ENCODE measurements at places on chromosomes 16 and 17. TPM values are rescaled to one million over a fixed set of nuclear protein-coding genes. Genes with fewer than 3 reads are reported as not detected.
A peak's percentile ranks its signal among the peaks of the same experiment; 100 is the strongest.

GRCh38 chr16:79605999-79606398, 5.5 kb upstream of the MAF start:
- H3K27me3 ChIP-seq = no peaks in the 10 kb centered on the region
- no peaks in the 10 kb centered on the region for H3K36me3 ChIP-seq
- H3K27ac ChIP-seq = no peak overlapping the region
- no peak overlapping the region for H3K4me3 ChIP-seq

- DNase-seq = no peak
- H3K27ac ChIP-seq = no peak overlapping the region
- H3K4me1 ChIP-seq = peaks cover 5% of the 10 kb centered on the region
These were observed 14.8 kb upstream of the NSRP1 start for GRCh38 chr17:30101686-30102390.

DNA sequence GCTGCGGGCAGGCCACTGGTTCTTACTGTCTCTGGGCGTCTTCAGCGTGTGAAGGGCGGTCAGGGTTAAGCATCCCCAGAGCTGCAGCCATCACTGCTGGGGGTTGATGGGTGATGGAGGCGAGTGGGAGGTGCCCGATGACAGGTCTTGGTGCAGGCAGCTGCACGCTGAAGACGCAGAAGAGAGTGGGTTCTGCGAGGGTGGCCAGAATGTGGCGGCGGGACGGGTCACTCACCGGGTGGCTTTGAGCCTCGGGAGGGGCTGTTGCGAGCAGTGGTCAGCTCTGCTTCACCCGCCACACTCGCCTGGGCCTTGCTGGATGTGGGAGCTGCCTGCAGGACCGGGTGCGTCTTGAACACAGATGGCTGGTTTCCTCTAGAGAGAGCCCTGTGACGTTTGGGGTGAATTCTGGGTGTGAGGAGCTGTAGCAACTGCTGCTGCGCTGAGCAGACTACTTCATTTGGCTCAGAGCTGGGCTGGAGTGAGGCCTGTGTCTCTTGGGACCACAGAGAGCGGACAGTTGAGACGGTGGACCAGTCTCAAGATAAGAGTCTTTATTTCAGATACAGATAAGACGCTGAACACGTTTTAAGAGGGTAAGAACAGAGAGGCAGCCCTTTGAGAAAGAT, 44.6 kb upstream of the ZNF750 start:
- no peak for DNase-seq
- H3K27me3 ChIP-seq = no peaks in the 10 kb centered on the region
- H3K4me1 ChIP-seq = peaks cover 12% of the 10 kb centered on the region
- H3K4me3 ChIP-seq = no peak overlapping the region
- no peak overlapping the region for H3K27ac ChIP-seq
- peaks cover 9% of the 10 kb centered on the region for H3K36me3 ChIP-seq

DNA sequence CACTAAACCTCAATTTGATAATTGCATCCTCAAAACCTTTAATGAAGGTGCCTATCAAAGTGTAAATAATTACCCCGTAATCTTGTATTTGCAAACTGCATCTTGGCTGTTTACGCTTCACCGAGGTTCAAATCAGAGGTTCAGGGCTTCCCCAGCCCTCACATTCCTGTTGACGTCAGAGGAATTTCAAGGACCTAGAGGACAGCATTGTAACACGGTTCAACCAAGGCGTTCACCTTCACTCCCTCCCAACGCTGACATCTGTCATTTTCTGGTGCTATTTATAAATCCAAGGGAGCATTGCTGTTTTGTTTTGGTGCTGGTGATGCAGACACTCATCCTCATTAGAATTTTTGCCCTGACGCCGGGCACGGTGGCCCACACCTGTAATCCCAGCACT, 691.6 kb upstream of the RBFOX1 start:
- no peaks in the 10 kb centered on the region for H3K27me3 ChIP-seq
- no peak for DNase-seq
- peaks cover 4% of the 10 kb centered on the region for H3K36me3 ChIP-seq

DNA sequence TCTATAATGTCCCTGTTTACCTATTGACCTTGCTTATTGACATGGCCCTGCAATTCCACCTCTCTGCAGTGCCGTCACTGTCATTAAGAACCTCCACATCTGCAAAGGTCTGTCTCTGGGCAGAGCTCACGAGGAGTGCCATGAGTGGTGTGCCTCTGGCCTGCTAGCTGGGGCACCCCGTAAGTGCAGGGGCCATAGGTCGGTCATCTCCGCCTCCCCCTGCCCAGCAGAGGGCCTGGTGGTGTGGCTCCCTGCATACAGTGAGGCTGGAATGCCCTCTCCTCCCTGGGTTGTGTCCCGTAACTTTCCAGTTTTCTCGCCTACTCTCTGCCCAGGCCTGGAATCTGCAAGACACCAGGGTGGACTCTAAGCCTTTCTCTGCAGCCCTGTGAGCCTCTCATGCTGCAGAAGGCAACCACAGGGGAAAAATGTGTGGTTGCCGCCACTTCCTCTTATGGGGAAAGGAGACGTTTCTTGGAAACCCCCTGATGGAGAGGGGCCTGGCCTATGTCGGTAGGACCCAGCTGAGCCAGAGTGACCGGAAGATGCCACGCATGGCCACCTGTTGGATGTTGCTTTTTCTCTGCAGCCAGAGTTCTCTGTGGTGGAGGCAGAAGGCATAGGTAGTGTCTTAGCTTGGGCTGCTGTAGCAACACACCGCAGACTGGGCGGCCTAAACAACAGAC, 2.7 kb upstream of the SNX20 start:
- H3K36me3 ChIP-seq = no peaks in the 10 kb centered on the region
- no peak for DNase-seq
- H3K27ac ChIP-seq = no peak overlapping the region

- no peak overlapping the region for H3K27ac ChIP-seq
- H3K4me1 ChIP-seq = no peaks in the 10 kb centered on the region
- no peaks in the 10 kb centered on the region for H3K27me3 ChIP-seq
- H3K4me3 ChIP-seq = no peak overlapping the region
- no peaks in the 10 kb centered on the region for H3K36me3 ChIP-seq
- DNase-seq = no peak
These were observed 76.6 kb downstream of the PLCG2 start for GRCh38 chr16:81855552-81856153.

GRCh38 chr16:14641926-14642325, 9.2 kb downstream of the BFAR start:
- H3K27me3 ChIP-seq = no peaks in the 10 kb centered on the region
- no peak overlapping the region for H3K27ac ChIP-seq
- H3K4me1 ChIP-seq = no peaks in the 10 kb centered on the region
- peaks cover 64% of the 10 kb centered on the region for H3K36me3 ChIP-seq
- no peak overlapping the region for H3K4me3 ChIP-seq
- DNase-seq = no peak

DNA sequence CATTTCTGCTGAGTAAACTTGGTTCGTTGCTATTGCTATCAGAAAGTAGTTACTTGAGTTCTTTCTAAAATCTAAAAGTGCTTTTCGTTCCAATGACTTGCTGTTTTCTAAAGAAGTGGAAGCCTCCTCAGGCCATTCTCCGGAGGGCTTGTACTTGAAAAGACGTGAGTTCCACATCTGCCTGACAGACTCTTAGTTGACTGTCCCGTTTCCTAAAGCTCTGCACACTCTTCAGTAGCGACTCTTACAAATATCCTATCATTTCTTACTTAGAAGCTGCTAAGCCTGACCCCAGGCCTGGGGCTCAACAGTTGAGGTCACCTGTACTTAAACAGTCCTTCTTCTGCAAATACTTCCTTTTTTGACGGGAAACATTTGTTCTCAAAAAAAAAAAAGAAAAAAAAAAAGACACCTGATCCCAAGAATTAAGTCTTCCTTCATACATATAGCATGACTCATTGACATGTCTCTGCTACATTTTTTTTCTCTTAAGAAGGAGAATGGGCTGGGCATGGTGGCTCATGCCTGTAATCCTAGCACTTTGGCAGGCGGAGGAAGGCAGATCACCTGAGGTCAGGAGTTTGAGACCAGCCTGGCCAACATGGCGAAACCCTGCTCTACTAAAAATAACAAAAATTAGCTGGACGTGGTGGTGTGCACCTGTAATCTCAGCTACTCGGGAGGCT, 61.5 kb downstream of the DHRS7C start:
- H3K4me3 ChIP-seq = no peak overlapping the region
- DNase-seq = peak; percentile 56
- H3K36me3 ChIP-seq = peaks cover 10% of the 10 kb centered on the region
- peaks cover 7% of the 10 kb centered on the region for H3K4me1 ChIP-seq

DNA sequence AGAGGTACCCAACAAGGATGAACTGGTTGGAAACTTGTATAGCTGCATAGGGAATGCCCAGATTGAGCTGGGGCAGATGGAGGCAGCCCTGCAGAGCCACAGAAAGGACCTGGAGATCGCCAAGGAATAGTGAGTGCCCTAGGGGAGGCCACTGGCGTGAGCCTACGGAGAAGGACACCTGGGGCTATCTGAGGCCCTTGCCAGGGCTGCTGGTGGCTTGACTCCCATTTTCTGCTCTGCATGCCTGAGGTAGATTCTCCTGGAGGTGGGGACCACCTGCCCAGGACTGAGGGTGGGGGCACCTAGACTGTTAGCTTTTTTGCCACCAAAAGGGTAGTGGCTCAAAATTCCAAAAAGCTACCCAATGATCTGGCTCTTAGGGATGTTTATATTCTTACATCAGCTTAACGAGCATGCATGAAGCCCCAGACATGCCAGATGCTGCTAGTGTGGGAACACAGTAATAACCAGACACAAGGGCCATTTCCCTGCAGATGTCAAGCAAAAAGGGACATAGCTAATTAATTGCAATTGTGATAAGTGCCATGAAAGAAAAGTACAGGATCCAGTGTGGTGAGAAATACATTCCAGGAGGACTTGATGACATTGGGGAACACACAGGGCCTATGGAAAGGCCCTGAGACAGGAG, 8.8 kb downstream of the ODAD4 start:
- H3K4me1 ChIP-seq = no peaks in the 10 kb centered on the region
- H3K4me3 ChIP-seq = no peak overlapping the region
- DNase-seq = no peak
- no peak overlapping the region for H3K27ac ChIP-seq

- no peaks in the 10 kb centered on the region for H3K27me3 ChIP-seq
- DNase-seq = no peak
- no peak overlapping the region for H3K27ac ChIP-seq
- peaks cover 7% of the 10 kb centered on the region for H3K4me1 ChIP-seq
These were observed 36.9 kb downstream of the TBX4 start for GRCh38 chr17:61488878-61489718.

ACD gene
- total RNA-seq = 33.6 TPM

PRKCB gene
- total RNA-seq = not detected

GCGR gene
- not detected for total RNA-seq

FZD2 gene
- total RNA-seq = 10.1 TPM

TPSD1 gene
- total RNA-seq = not detected
